ENCODE measurements at places on chromosomes 16 and 17.

DNA sequence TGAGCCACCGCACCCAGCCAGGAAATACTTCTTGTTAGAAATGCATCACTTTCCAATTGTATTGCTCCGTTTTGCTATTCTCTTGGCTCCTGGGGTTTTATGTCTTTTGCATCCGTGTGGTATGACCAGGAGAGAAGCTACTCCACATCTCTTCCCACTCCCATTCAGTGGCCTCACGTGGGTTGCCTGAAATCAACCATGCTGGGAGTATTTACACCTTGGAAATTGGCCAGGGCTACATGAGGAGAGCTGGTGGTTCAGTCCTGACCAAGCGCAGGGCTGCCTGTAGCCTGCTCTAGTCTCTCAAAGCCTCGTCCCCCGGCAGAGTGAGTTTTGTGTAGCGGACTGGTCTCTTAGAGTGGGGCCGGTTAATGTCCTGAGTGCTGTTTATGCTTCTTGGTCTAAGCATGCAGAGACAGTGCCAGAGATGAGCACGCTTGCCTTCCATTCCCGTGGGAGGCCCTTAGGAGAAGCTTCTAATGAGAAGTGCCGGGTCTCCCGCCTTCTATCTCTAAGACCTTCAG lies 3.8 kb downstream of the WFDC1 start:
- no peak for DNase-seq

GRCh38 chr16:67230809-67231660 lies 4.1 kb downstream of the TMEM208 start:
- DNase-seq: no peak

- no peak for DNase-seq
Observed at GRCh38 chr16:87918866-87919680, 17.3 kb downstream of the CA5A start.

- DNase-seq: no peak
Observed at GRCh38 chr16:75488322-75488721, 6.9 kb downstream of the CHST6 start.

GRCh38 chr17:51725185-51725584 lies 433.3 kb downstream of the CA10 start:
- DNase-seq: no peak

GRCh38 chr17:81995463-81996231 lies 18.2 kb downstream of the ASPSCR1 start:
- DNase-seq: no peak

DNA sequence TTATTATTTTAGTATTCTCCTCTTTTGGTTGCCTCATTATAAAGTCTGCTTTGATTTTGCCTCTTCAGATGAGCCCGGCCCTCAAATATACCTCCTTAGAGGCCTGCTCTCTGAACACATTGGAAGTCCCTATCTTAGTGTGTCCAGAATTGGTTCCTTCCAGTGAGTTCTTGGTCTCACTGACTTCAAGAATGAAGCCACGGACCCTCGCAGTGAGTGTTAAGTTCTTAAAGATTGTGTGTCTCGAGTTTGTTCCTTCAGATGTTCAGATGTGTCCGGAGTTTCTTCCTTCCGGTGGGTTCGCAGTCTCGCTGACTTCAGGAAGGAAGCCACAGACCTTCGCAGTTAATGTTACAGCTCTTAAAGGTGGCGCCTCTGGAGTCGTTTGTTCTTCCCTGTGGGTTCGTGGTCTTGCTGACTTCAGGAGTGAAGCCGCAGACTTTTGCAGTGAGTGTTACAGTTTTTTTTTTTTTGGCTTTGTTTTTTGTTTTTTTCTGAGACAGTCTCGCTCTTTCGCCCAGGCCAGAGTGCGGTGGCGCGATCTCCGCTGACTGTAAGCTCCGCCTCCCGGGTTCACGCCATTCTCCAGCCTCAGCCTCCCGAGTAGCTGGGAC lies 45.8 kb upstream of the NOS2 start:
- no peak for DNase-seq

GRCh38 chr16:63323055-63323454 lies 1286.8 kb upstream of the CDH8 start:
- no peak for DNase-seq

- no peak for DNase-seq
Observed at GRCh38 chr16:83005653-83006160, 378.9 kb downstream of the CDH13 start.

- DNase-seq: no peak
Observed at GRCh38 chr17:40903129-40903847, 18.2 kb upstream of the KRT20 start.

- no peak for DNase-seq
Observed at GRCh38 chr16:24973809-24974461, 41.2 kb downstream of the ARHGAP17 start.

- DNase-seq: no peak
Observed at GRCh38 chr17:15883617-15884111, 61.3 kb upstream of the ADORA2B start.

GRCh38 chr16:24036614-24037013 lies 200.8 kb downstream of the PRKCB start:
- no peak for DNase-seq

GRCh38 chr17:70059649-70060048 lies 15.4 kb upstream of the KCNJ16 start:
- no peak for DNase-seq
